EH (cell line): ENCODE measurements at places on chromosomes 6 and 20.

GRCh38 chr6:39197521-39197920 lies 31.8 kb downstream of the KCNK5 start:
- no peak for DNase-seq

- no peak for DNase-seq
Observed at GRCh38 chr6:123838505-123839234, 35.0 kb downstream of the NKAIN2 start.

DNA sequence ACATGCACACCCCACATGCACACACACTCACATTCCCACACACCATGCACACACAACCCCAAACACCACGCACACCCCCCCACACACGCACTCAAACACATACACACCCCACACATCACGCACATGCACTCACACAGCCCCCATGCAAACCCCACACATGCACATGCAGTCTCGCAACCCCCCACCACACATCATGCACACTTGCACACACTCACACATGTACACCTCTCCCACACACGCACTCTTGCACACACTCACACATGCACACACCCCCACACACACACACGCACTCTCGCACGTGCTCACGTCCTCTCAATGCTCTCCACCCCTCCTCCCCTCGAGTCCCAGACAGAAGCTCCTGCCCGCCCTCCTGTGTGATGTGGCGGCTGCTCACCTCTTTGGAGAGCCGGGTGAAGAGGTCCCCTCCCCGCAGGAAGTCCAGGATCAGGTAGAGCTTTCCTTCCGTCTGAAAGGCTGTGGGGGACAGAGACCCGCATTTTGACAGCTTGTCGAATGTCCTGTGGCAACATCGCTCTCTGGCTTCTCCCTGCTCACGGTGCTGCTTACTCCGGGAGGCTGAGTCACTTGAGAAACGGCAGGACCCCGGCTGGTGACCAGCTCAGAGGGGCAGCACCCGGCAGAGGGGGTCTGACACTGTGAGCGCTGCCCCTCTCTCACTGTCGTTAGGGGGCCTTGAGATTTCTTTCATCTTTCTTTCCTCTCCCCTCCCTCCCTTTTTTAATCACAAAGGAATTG lies 78.5 kb downstream of the RAMACL start:
- no peak for DNase-seq

- peak; percentile 62 for DNase-seq
Observed at GRCh38 chr6:139744891-139745290, 370.4 kb upstream of the CITED2 start.

DNA sequence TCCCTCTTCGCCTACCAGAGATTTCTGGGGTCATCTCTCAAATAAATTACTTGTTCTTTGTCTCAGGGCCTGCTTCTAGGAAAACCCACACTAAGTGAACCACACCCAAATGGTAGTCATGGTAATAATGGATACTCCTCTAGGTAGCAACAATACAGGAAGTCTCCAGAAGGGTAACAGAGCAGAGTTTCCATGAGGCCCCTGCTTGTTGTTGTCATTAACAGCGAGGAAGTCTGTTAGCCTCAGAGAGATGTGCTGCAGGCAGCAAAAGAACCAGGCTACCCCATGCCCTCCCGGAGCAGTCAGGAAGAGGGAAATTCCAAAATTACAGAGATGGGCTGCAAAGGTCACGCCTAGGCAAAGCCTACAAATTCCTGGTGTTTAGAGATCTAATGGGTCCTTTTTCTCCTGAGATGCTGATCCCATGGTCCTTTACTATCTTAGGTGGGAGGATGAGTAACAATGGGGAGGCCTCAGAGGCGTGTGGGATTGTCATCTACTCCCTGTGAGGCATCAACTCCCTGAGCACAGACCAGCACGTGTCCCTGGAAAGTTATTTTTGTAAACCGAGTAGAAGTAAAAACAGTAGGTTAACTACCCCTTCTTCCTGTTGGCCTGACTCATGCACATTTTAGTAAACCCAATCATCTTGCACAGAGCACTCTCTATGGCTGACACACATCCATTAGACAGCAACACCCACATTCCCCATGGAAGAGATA lies 10.1 kb downstream of the ISM1 start:
- DNase-seq: peak; percentile 78
